ENCODE measurements at places on chromosomes 1 and 21.

GRCh38 chr1:201316556-201316955 lies 33.2 kb downstream of the PKP1 start:
- DNase-seq = no peak

DNA sequence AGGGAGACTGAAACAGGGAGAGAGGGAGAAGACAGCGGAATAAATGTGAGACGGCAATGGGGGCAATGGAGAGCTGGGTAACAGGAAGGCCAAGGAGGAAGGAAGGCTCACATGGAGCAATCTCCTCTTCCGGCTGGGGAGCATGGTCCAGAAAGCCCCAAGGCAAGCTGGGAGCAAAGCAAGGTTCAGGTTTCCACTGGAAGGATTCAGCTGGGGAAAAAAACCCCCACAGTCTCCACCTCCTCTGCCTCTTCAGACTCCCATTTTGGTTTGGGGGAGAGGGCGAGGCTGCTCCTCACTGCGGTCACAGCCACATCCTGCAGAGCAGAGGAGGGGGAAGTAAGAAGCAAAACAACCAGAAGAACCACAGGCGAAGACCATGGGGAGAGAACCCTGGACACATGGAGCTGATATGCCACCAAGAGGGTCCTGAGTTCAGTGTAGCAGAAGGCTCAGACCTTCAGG lies 650 bp downstream of the TNFAIP8L2 start:
- no peak for DNase-seq

- DNase-seq = no peak
These were observed 67.9 kb downstream of the ATP5PO start for GRCh38 chr21:33847588-33848248.

DNA sequence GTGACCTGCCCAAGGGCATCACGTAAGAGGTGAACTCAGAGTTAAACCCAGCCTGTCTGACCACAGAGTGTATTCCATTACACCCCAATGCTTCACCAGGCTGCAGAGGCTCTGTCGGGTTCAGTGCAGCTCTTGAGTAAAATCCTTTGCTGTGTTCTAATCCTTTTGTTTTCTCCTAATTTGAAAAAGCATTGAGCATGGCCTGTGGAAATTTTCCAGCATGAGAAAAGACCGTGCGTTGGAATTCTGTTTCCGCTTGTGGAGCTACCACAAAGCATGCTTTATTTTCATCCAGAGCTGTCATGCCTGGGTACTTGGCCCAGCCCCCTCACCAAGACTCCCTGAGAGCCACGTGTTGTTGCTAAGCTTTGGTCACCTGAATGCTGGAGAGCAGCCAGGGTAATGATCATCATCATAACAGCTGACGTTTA lies 317.6 kb downstream of the PRDM2 start:
- no peak for DNase-seq

DNA sequence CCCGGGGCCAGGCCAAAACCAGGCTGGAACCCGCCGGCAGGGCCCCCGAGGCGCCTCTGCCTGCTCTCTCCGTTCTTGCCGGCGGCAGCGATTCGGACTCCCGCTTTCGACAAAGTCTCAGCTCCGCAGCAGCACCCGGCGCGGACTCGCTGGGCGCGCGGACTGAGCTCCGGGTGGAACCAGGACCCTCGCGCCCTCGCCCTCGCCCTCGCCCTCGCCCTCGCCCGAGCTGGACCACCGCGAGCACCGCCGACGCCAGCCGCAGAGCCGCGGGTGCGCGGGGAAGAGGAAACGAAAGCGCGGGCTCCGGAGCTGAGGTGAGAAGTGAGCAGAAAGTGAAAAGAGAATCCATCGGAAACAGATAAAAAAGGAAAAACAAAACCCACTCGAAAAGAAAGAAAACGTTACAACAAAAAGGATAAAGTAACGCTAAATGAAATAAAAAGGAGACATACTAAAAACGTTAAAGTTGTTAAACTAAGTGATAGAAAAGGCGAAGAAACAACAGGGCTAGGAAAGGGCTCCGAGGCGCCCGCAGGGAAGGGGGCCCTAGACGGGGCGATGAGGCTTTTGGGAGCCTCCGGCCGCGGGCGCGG lies 64.9 kb downstream of the MEF2D start:
- DNase-seq = no peak

DNA sequence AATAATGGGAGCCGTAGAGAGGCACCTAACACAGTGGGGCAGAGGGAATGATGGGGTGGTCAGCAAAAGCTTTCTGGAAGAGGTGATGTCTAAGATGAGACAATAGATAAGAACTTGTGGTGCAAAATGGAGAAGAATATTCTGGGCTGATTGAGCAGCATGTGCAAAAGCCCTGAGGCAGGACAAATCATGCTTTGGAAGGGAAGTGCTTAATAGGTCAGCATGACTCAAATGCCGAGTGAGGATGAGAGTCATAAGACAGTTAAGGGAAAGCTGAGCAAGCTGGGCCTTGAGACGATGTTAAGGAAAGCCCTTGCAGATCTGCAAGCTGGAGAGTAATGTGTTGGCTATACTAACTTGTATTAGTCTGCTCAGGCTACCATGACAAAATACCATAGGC lies 37.3 kb upstream of the ASB17 start:
- DNase-seq = no peak

DNA sequence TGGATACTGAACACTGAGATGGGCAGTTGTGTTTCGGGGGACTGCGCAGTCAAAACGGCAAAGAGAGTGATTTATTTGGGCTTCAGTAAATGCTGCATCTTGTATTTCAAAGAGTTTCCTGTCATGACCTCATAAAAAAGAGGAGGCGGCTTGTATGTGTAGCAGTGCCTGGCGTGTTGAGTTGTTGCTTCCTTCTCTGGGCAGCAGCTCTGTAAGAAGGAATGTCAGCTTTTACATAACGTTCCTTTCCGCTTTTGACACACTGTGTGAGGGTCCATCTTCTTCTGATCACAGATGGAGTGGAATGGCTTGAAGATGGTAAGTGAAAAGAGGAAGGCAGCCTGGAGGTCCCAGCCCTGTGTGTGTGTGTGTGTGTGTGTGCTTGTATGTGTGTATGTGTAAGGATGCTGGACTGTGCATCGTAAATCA lies 941 bp downstream of the ELAVL4 start:
- no peak for DNase-seq

DNA sequence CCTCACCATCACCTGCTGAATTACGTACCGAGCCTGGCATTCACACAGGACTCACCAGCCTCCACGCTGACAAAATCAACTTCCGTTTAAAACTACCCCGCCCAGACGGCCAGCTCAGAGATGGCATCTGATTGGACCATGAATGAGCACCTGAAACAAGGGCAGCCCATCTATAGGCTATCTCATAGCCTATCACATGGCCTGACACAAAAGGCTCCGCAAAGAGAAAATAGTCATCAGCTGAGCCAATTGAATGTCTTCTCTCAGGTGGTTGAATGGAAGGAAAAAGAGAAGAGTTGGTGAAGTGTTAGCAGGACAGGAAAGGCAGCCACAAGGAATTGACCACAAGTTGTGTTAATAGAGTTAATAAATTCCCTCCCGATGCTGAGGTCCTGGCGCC lies 50.6 kb upstream of the ZC3H12A start:
- no peak for DNase-seq

- DNase-seq = no peak
These were observed 134.9 kb upstream of the GRIK3 start for GRCh38 chr1:37169241-37169640.

DNA sequence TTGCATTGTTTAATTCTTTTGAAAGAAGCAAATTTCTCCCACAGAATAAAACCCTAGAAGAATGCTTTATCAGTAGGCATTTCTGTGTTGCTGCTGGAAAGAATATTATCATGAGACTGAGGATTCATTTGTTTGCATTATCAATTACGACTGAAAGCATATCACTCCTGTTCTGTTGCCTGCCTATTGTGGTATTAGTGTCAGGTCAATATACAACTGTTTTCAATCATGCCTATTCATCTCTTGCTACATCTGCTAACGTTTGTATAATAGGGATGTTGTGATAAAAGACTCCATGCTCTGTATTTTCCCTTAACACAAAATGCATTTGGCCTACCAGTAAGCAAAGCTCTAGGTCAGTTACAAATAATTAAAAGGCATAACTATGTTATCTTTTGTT lies 221.5 kb downstream of the PTPRC start:
- DNase-seq = no peak

GRCh38 chr21:34075760-34076660 lies 2.6 kb downstream of the MRPS6 start:
- no peak for DNase-seq

- DNase-seq = peak; percentile 67
These were observed 563.0 kb upstream of the NEGR1 start for GRCh38 chr1:72845381-72845780.

- no peak for DNase-seq
These were observed 352.4 kb downstream of the LTN1 start for GRCh38 chr21:28640326-28640725.

- no peak for DNase-seq
These were observed 2082.6 kb downstream of the MRPL39 start for GRCh38 chr21:23524685-23525084.

- DNase-seq = no peak
These were observed 22.1 kb downstream of the RIPPLY3 start for GRCh38 chr21:37028570-37028969.

- no peak for DNase-seq
These were observed 3.7 kb downstream of the BACH1 start for GRCh38 chr21:29302359-29302875.

- no peak for DNase-seq
These were observed 5.0 kb downstream of the CLDN19 start for GRCh38 chr1:42735056-42735455.

- no peak for DNase-seq
These were observed 176.5 kb downstream of the EIF4G3 start for GRCh38 chr1:21000245-21000594.

- no peak for DNase-seq
These were observed 2.7 kb downstream of the IL10RB start for GRCh38 chr21:33268737-33269441.

GRCh38 chr1:52460694-52461093 lies 56.3 kb downstream of the PRPF38A start:
- no peak for DNase-seq

- no peak for DNase-seq
These were observed 899.2 kb downstream of the NCAM2 start for GRCh38 chr21:21897275-21897883.

- DNase-seq = no peak
These were observed 94.7 kb downstream of the LIPI start for GRCh38 chr21:14116080-14116481.

DNA sequence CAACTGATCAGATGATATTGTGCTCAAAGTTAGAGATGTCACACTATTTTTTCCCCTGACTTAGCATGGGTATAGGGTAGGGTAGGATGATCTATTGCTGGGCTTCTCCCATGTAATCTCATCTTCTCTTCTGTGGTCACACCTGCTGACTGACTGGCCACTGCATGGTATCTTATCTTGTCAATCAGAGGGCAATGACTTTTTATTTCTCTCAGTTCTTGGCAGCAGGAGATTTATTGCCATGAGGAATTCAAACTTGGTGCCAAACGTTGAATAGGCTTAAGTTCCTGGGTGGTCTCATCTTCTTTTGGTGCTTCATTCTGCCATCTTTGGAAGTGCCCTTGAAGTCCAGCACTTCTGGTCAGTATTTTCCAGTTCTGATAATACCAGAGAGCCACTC lies 226.4 kb upstream of the POGK start:
- DNase-seq = no peak

DNA sequence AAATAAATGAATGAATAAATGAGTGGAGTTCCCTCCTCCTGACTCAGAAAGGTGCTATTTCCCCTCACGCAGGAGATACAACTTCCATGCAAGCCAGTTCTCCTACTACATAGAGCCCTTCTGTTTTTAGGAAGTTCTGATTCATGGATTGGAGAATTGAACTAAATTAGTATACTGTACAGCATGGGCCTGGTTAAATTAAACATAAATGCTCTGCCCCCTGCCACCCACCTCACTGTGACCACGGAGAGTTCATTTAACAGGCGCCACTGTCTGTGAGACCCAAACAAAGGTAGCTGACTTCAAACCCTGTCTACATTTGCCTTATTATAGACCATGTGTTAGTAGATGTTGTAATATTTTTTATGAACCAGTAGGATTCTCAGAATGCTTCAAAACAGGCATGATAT lies 9.1 kb upstream of the IRF2BP2 start:
- no peak for DNase-seq

DNA sequence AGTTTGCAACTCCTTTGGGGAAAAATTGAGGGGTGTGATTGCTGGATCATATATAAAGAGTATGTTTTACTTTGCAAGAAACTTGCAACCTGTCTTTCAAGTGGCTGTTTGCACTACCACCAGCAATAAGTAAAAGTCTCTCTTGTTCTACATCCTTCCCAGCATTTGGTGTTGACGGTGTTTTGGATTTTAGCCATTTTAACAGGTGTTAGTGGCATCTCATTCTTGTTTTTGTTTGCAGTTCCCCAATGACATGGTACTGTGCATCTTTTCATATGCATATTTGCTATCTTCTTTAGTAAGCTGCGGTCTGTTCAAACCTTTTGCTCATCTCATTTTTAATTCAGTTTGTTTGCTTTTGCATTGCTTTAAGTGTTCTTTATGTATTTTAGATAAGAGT lies 535.5 kb downstream of the LRRIQ3 start:
- DNase-seq = no peak

- no peak for DNase-seq
These were observed 9.8 kb downstream of the C1orf74 start for GRCh38 chr1:209774592-209774991.

- no peak for DNase-seq
These were observed 85.9 kb downstream of the PGM1 start for GRCh38 chr1:63679076-63679475.

GRCh38 chr1:33097137-33097611 lies 16.2 kb downstream of the AZIN2 start:
- no peak for DNase-seq

DNA sequence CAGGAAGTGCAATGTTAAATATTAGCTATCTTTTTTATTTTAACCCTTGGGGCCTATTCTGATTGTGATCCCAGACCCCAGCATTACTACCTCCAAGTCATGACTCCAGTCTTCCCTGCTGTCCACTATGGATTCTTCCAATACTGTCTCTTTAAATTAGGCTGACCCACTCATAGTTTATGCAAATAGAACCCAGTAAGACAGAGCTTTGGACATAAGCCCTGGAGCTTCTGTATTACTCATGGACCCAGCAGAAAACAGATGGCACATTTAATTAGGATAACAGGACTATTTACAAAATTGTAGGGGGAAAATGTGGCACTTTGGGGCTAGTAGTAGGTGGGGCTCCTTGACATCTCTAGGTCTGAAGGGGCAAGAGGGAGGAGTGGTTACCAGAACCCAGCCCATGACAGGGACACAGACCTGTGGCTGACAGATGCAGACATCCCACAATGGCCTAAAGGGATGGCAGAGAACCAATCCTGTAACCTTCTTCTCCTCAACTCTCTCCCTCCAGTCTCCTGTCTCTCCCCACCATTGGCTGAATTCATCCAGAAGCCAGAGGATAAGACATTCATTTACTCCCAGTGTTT lies 233.5 kb downstream of the OMA1 start:
- DNase-seq = no peak

DNA sequence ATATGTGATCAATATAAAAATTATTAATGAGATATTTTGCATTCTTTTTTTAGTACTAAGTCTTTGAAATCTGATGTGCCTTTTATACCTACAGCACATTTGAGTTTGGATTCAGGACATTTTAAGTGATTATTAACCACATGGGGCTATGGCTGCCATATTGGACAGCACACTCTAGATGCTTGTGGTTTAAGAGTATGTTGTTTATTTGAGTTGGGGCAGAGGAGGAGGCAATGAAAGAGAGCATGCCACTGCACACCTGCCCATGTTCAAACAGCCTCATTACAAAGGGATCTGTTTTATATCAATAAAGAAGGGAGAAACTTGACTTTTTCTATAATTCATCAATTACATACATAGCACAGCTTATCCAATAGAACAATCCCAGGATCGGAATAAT lies 99.4 kb upstream of the EDEM3 start:
- DNase-seq = no peak

GRCh38 chr1:159000625-159001024 lies 9.1 kb upstream of the IFI16 start:
- DNase-seq = peak; percentile 46
